Glutamatergic neuron (in vitro differentiated cells): ENCODE measurements at places on chromosomes 11 and 22.
A peak's percentile ranks its signal among the peaks of the same experiment; 100 is the strongest.

DNA sequence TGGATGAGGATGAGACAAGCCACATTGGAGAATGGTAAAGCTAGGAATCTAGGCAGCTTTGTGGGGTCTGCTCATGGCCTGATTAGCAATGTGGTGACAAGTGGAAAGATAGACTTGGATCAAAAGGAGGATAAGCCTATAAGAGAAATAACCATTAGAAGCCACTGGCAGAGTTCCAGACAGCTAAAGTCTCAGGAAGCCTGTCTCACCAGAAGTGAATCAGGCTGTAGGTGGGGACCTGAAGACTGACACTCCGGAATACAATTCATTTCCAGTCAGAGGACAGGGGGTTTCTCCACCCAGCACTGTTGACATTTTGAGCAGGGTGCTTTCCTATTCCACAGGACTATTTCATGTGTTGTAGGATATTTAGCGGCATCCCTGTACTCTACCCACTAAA lies 129.7 kb downstream of the ARHGAP42 start:
- no peak for DNase-seq

GRCh38 chr11:69294571-69295078 lies 670 bp downstream of the MYEOV start:
- no peak for DNase-seq

- DNase-seq, result no peak
Observed at GRCh38 chr22:27597703-27598444, 203.7 kb downstream of the MN1 start.

GRCh38 chr11:116651098-116651736 lies 121.6 kb downstream of the BUD13 start:
- no peak for DNase-seq

GRCh38 chr11:23688835-23689234 lies 808.0 kb upstream of the LUZP2 start:
- no peak for DNase-seq

- DNase-seq, result no peak
Observed at GRCh38 chr22:28547132-28547842, 132.4 kb downstream of the TTC28 start.

GRCh38 chr11:10322401-10322800 lies 17.5 kb downstream of the ADM start:
- no peak for DNase-seq

GRCh38 chr11:61671527-61671926 lies 8.7 kb upstream of the DAGLA start:
- peak; percentile 43 for DNase-seq

GRCh38 chr11:73652856-73653559 lies 6.6 kb downstream of the PLEKHB1 start:
- DNase-seq, result no peak

DNA sequence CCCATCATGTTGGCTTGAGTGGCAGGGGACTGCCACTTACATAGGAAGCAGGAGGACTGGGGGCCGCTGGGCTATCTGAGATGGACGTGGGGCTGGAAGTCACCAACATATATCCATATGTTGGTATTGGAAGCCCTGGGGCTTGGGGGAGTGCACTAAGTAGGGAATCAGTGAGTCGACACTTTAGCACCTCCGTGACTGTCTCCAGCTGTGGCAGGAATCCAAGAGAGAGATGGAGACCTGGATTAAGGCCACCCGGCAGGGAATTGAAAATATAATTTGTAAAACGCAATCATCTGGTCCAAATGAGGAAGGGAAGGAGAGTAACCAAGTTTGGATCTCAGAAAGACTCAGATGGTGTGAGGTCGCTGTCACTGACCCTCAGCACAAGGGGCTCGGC lies 68.4 kb downstream of the ELFN2 start:
- DNase-seq, result no peak

- DNase-seq, result no peak
Observed at GRCh38 chr11:93700830-93701229, 39.3 kb downstream of the CEP295 start.
